ENCODE measurements at places on chromosomes 5 and 9.
A peak's percentile ranks its signal among the peaks of the same experiment; 100 is the strongest.

- peak; percentile 32 for DNase-seq
Measured at GRCh38 chr5:115816226-115817081, at the start of gene CDO1. CDO1 (minus strand) TSS chr5:115816659; CDS start chr5:115816397, 262 bp downstream.

DNA sequence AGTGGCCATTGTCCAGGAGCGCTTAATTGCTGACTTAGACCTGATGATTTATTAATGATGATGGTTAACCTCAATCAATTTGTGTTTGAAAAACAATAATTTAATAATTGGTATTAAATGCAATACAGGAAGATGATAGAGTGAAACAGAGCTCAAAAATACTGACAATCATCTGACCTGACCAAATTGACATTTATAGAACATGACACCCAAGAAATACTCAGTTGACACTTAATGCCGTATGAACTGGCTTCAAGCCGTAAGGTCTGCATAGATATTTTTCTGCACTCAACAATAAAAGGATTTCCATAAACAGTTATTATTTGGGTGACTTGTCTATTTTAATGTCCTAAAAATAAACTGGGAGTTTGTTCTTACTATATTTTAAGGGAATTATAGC, 159.2 kb downstream of the TRIO start:
- no peak for DNase-seq

DNA sequence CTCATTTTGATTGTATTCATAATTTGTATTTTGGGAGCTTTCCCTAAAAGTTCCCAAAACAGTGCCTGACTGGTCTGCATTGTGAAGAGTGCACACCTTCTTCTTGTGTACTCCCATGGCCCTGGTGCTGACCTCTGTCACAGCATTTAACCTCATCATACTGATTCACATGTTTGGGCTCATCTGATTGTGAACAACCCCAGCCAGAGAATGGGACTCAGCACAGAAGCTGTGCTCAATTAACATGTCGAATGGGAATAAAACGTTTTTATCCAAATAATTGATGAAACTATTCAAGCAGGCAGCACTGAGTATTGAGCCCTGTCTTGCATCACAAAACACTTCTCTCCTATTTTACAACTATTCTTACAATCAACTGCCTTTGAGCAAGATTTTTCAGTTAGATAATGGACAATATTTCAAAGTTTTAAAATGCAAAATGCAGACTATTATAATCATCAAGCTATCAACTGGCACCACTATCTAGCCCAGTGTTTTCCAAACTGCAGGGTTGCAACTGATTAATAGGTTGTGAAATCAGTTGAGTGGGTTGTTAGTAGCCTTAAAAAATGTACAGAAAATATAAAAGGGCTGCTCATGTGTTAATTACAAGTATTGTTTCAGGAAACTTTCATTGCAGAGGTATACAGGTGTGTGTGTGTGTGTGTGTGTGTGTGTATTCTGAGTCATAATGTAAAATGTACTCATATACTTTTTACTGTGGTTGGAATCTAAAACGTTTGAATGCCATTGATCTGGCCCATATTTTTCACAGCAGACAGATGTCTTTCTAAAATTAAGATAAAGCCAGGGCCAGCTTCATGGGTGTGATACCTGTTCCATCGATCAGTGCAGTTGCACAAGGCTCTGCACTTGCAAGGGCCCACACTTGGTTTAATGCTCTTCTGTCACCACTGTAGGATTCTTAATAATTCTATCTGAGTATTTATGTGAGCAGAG, 190.5 kb downstream of the PIK3R1 start:
- DNase-seq: peak; percentile 19

DNA sequence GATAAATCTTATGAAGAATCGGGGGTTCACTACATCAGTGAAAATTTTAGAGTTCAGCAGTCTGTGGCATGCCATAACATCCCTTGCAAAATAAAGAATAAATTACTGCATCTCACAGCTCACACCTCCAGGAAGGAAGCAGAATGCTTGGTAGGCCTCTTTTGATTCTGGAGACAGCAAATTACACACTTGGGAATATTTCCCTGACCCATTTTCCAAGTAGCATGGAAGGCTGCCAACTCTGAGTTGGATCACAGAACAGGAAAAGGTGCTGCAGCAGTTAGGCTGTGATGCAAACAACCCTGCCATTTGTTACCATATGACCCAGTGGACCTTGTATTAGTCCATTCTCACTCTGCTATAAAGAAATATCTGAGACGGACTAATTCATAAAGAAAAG, 293.5 kb downstream of the ASTN2 start:
- no peak for DNase-seq

- DNase-seq: no peak
Measured at GRCh38 chr9:101970609-101971008, 232.2 kb upstream of the GRIN3A start.

Data from activated T-cell treated with anti-CD3 and anti-CD28 coated beads, Interleukin-2, amount 50 U/mL, for 72 hours (primary cell).